Progenitor cell of endocrine pancreas (in vitro differentiated cells): ENCODE measurements at places on chromosomes 12 and 14. TPM values are rescaled to one million over a fixed set of nuclear protein-coding genes. Genes with fewer than 3 reads are reported as not detected.

Gene A2M
- total RNA-seq = 1.1 and 2.0 TPM in 2 replicates

Gene CMA1
- not detected in 2 replicates for total RNA-seq

Gene KLRC1
- not detected in 2 replicates for total RNA-seq

Gene DNAI7
- 3.1 and 3.3 TPM in 2 replicates for total RNA-seq
